ENCODE measurements at places on chromosomes 11 and 22.

DNA sequence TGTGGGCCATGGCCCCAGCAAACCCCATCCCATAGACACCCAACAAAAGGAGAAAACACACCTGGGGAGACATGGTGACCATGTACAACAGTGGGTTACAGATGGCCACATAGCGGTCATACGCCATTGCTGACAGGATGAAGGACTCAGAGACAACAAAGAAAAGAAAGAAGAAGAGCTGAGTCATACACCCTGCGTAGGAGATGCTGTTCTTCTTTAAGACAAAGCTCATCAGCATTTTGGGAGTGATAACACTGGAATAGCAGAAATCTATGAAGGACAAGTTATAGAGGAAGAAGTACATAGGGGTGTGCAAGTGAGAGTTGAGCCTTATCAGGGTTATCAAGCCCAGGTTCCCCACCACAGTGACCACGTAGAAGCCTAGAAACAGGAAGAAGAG, 4.9 kb downstream of the OR8B8 start:
- DNase-seq = no peak

- DNase-seq = no peak
Observed at GRCh38 chr11:121456151-121456550, 3.4 kb upstream of the SORL1-AS1 start.

- no peak for DNase-seq
Observed at GRCh38 chr11:121914508-121915059, 201.4 kb downstream of the BLID start.

GRCh38 chr11:81197396-81197795, 1536.3 kb downstream of the FAM181B start:
- DNase-seq = no peak

- peak; percentile 84 for DNase-seq
Observed at GRCh38 chr11:99015634-99016454, 4.9 kb upstream of the CNTN5 start.

Data from tongue (tissue), 3 donors.